ENCODE measurements at places on chromosomes 11 and 22. TPM values are rescaled to one million over a fixed set of nuclear protein-coding genes. Genes with fewer than 3 reads are reported as not detected.

LDHAL6A gene
- not detected for total RNA-seq

LRRC74B gene
- total RNA-seq: not detected

PYGM gene
- 0.52 TPM for total RNA-seq

OR51B2 gene
- total RNA-seq: not detected

MYBPC3 gene
- total RNA-seq: 0.10 TPM

NCF4 gene
- 0.08 TPM for total RNA-seq

MEI1 gene
- not detected for total RNA-seq

All from A549 treated with AZD2906 at 1 μM for 4 hours (cell line).